ENCODE measurements at places on chromosomes 11 and 22. TPM values are rescaled to one million over a fixed set of nuclear protein-coding genes. Genes with fewer than 3 reads are reported as not detected.
A peak's percentile ranks its signal among the peaks of the same experiment; 100 is the strongest.

GRCh38 chr22:28012832-28013460 lies 93.9 kb upstream of the PITPNB start:
- DNase-seq = peak; percentile 31
- no peaks in the 10 kb centered on the region for H3K4me1 ChIP-seq

DNA sequence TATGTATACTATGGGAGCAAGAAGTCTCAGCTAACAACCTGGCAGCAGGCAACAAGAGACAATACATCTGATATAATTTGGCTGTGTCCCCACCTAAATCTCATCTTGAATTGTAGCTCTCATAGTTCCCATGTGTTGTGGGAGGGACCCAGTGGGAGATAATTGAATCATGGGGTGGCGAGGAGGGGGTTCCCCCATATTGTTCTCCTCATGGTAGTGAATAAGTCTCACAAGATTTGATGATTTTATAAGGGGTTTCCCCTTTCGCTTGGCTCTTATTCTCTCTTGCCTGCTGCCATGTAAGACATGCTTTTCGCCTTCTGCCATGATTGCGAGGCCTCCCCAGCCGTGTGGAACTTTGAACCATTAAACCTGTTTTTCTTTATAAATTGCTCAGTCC lies 6.2 kb downstream of the DNAJC24 start:
- DNase-seq = no peak
- no peaks in the 10 kb centered on the region for H3K27me3 ChIP-seq
- no peaks in the 10 kb centered on the region for H3K4me1 ChIP-seq

DNA sequence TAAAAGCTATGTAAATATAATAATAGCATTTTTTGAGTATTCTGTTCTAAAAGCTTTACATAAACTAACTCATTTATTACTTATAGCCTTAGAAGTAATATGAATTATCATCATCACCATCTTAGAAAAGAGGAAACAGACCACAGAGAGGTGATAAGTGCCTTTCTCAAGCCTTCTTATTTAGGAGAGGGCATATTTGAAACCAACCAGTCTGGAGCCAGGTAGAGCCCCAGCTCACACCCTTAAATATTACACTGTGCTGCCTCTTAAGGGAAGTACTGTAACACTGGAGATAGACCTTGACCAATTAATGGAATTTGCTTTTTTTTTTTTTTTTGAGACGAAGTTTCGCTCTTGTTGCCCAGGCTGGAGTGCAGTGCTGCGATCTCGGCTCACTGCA lies 2.3 kb downstream of the BCO2 start:
- DNase-seq = no peak
- peak overlapping the region; percentile 53 for H3K4me3 ChIP-seq
- no peaks in the 10 kb centered on the region for H3K36me3 ChIP-seq
- peak overlapping the region; percentile 83 for H3K27ac ChIP-seq
- H3K27me3 ChIP-seq = no peaks in the 10 kb centered on the region
- H3K4me1 ChIP-seq = no peaks in the 10 kb centered on the region

GRCh38 chr22:17359501-17359900 lies 9.8 kb upstream of the CECR2 start:
- no peaks in the 10 kb centered on the region for H3K36me3 ChIP-seq
- H3K4me3 ChIP-seq = no peak overlapping the region
- no peak for DNase-seq
- H3K27ac ChIP-seq = no peak overlapping the region

DNA sequence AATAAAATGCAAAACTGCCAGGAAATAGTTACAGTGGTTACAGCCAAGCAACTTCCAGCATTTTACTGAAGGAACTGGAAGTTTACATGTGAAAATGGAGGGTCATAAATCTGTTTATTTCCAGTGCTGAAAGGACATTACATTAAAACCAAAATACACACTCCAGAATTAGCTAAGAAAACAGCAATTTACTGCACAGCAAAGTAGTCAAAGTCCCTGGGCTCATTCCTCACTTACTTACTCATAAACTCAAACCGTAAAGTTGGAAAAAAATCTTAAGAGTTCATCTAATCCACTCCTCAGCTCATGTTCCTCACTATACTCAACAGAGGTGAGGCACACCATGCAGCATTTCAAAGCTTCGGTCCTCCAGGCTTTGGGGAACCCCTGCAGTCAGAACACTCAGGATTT lies 17.4 kb downstream of the CTSC start:
- no peaks in the 10 kb centered on the region for H3K36me3 ChIP-seq
- H3K27ac ChIP-seq = no peak overlapping the region
- no peak for DNase-seq
- H3K4me1 ChIP-seq = no peaks in the 10 kb centered on the region
- no peaks in the 10 kb centered on the region for H3K27me3 ChIP-seq
- no peak overlapping the region for H3K4me3 ChIP-seq

- H3K36me3 ChIP-seq = no peaks in the 10 kb centered on the region
- DNase-seq = no peak
- no peak overlapping the region for H3K4me3 ChIP-seq
- H3K4me1 ChIP-seq = peaks cover 9% of the 10 kb centered on the region
- no peaks in the 10 kb centered on the region for H3K27me3 ChIP-seq
These were observed 104.3 kb downstream of the EXT2 start for GRCh38 chr11:44199816-44200215.

GRCh38 chr11:112537026-112537425 lies 276.4 kb upstream of the PLET1 start:
- H3K4me3 ChIP-seq = no peak overlapping the region
- H3K4me1 ChIP-seq = no peaks in the 10 kb centered on the region
- H3K36me3 ChIP-seq = no peaks in the 10 kb centered on the region
- DNase-seq = no peak
- H3K27me3 ChIP-seq = no peaks in the 10 kb centered on the region

DNA sequence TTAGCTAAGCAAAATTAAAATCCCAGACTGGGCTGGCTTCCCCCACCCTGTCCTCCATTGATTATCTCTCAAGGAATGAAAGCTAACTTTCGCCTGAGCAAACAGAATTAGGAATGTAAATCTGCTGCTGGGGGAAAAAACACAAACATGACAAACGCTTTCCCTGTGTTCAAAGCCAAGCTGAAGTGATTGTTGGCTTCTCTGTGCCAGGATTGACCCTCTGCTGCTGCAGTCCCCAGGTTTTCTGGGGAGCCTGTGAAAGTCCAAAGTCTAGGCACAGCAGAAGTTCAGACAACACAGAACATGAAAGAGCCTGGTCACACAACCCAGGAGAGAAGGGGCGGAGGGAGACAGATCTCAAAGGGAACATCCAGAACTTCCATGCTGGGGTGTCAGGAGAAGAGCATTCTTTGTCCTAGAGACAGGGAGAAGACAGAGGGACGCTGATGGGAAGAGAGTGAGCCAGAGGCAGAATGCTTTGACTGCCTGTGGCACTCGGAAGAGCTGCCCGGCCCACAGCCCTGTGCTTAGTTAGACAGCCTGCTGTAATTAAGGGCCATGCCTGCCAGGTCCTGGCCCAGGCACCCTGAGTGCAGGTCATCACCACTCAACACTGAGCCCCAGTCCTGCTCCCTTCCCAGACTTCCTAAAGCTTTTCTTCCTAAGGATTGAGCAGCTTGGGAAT lies 6.9 kb downstream of the PATZ1 start:
- H3K27ac ChIP-seq = peak overlapping the region; percentile 21
- H3K4me3 ChIP-seq = no peak overlapping the region
- H3K4me1 ChIP-seq = no peaks in the 10 kb centered on the region
- no peaks in the 10 kb centered on the region for H3K36me3 ChIP-seq
- DNase-seq = no peak
- no peaks in the 10 kb centered on the region for H3K27me3 ChIP-seq

DNA sequence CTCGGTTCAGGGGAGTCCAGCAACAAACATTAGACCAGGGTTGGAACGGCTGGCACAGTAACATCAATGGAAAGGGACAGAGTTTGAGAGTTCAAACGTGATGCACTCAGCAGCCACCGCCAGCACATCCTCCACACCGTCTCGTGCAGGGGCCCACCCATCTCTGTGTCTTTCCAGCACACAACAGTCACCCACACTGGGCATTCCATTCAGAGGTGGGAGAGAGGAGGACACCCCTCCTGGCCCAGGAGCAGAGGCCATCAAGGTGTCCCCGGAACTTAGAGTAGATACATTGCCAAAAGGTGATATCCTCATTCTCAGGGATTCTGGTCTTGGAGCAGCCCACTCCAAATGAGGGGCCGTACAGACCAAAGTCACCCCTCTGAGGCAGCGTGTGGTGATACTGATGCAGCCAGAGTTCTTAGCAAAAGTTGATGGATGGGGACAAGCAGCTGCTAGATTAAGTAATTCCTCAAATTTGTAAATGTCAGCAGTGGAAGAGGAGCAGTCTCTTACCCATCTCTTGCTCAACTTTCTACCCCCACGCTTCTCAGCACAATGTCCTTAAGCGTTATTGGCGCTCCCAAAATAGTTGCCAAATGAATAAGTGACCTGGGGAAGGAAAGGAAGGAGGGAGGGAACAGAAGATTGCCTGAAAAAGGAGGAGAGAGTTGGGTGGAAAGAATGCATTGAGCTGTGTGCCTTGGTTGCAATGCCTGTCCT lies 5.5 kb downstream of the SNAP29 start:
- H3K27me3 ChIP-seq = no peaks in the 10 kb centered on the region
- no peaks in the 10 kb centered on the region for H3K36me3 ChIP-seq
- no peak for DNase-seq

The OR51I1 gene
- total RNA-seq = not detected

The ABCC8 gene
- not detected for total RNA-seq

The PATE4 gene
- total RNA-seq = not detected

The POU2AF2 gene
- total RNA-seq = not detected

The OVOL1 gene
- not detected for total RNA-seq

The CRYBA4 gene
- total RNA-seq = not detected

Data from right lobe of liver (tissue), 6 donors.